ENCODE measurements at places on chromosomes 7 and 10. TPM values are rescaled to one million over a fixed set of nuclear protein-coding genes. Genes with fewer than 3 reads are reported as not detected.

FRAT2 gene
- total RNA-seq: 17.3 TPM

THNSL1 gene
- total RNA-seq: 9.4 TPM

TAC1 gene
- total RNA-seq: 1.1 TPM

CAMK2B gene
- total RNA-seq: 6.1 TPM

CCL24 gene
- 1.7 TPM for total RNA-seq
